ENCODE measurements at places on chromosomes 7 and 10.

DNA sequence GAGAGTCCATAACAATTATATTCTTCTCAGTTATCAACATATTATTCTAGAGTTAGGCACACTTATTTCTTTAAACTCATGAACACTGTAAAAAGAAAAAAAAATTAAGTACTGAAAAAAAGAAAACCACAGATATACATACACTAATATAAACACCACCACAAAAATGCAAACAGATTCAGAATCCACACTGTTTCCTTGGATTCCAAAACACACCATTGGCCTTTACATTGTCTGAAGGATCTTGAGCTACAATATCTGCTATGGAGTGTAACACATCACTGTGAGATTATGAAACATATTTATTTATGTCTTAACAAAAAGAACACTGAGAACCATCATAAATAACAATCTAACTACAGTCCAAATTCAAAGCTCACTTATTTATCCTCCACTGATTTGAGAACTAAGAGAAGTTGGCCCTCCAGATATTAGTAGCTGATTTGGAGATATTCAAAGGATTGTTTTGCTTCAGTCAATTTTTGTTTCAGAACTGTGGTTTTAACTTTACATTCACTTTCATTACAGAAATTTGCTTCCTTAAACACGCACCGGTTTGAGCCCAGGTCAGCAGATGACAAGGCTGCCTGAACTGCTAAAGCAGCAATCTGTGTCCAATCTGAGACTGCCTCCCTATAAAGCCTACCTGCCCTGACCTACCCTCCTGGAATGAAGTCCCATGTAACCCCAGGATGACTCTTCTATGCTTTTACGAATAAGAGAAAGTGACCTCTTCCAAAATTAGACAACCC lies 47.0 kb upstream of the CDK1 start:
- peaks cover 28% of the 10 kb centered on the region for H3K4me1 ChIP-seq
- no peaks in the 10 kb centered on the region for H3K27me3 ChIP-seq
- no peaks in the 10 kb centered on the region for H3K36me3 ChIP-seq
- H3K27ac ChIP-seq = peak overlapping the region; percentile 63
- DNase-seq = peak; percentile 32
- peak overlapping the region; percentile 89 for H3K4me3 ChIP-seq

DNA sequence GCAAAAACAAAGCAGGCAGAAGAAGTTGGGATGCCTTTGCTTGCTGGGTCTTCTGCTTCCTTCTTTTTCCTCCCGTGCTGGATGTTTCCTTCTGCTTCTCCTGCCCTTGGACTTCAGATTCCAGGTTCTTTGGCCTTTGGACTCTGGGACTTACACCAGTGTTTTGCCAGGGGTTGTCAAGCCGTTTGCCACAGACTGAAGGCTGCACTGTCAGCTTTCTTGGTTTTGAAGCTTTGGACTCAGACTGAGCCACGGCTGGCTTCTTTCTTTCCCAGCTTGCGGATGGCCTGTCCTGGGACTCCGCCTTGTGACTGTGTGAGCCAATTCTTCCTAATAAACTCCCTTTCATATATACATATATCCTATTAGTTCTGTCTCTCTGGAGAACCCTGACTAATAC lies 11.3 kb upstream of the LCOR start:
- H3K4me1 ChIP-seq = no peaks in the 10 kb centered on the region
- no peak for DNase-seq
- no peak overlapping the region for H3K27ac ChIP-seq
- H3K36me3 ChIP-seq = no peaks in the 10 kb centered on the region

DNA sequence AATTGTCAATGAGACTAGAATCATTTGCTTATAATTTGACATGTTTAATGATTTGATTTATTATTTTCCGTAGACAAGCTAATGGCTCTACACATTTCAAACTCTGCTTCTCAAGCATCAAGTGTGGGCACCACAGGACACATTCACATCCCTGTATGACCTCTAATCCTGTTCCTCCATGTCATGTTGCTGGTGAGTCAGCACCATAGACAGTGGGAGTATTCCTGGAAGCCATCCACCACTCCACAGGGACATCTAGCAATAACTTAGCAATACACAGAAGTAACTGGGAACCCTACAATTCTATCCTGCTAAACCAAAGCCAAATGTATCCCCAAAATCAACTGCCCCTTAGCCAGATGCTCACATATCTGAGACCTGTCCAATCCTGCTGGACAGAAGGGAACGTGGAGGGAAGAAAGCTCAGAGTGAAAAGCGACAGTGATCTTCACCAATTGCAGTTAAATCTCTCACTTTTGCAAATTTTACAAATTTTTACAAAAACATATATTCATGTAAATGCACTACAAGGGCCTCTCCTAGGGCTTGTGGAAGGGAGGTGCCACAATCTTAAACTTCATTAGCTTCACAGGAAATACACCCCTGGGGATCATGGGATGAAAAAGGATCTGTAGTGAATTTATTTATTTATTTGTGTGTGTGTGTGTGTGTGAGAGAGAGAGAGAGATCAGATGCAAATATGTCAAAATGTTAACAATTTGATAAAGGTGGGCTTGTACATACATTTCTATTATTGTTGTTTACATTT lies 126.5 kb downstream of the GFRA1 start:
- peak; percentile 47 for DNase-seq
- peaks cover 37% of the 10 kb centered on the region for H3K27me3 ChIP-seq
- no peak overlapping the region for H3K4me3 ChIP-seq

- H3K4me1 ChIP-seq = peaks cover 6% of the 10 kb centered on the region
- no peak overlapping the region for H3K27ac ChIP-seq
- H3K36me3 ChIP-seq = no peaks in the 10 kb centered on the region
- no peak for DNase-seq
Observed at GRCh38 chr7:18538554-18539250, 43.2 kb downstream of the HDAC9 start.

- no peak overlapping the region for H3K27ac ChIP-seq
- H3K27me3 ChIP-seq = no peaks in the 10 kb centered on the region
- peaks cover 11% of the 10 kb centered on the region for H3K36me3 ChIP-seq
- no peak for DNase-seq
- H3K4me3 ChIP-seq = no peak overlapping the region
- peaks cover 15% of the 10 kb centered on the region for H3K4me1 ChIP-seq
Observed at GRCh38 chr10:62015994-62016393, 114.5 kb downstream of the ARID5B start.

DNA sequence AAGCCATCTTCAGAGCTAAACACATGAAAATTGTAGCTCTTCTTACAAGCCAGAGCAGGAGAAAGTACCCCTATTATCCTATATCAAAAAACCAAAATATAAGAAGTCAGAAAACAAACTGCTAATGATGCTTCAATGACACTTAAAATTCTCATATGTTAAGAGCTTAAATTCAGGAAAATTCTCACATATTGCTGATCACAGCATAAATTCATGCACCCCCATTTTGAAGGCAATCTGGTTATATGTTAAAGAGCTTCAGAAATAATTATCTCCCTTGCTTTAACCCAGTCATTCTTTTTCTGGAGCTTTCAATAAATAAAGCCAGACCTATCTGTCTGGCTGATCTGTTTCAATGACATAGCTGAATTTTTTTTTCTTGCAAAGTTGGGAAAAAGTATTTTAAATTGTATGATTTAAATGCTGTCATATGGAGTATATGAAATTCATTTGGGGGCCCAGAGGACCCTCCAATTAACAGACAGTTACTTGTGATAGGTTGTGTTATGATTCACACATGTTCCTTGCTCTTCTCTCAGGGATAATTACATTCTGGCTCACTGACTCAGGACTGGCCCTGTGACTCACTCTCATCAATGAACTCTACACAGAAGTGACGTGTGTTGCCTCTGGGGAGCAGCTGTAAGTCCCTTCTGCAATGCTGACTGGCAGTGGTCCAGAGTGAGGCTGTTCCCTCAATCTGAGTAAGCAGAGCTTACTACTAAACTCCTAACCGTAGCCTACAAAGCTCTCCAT lies 85.2 kb downstream of the HGF start:
- H3K27me3 ChIP-seq = no peaks in the 10 kb centered on the region
- H3K4me3 ChIP-seq = peak overlapping the region; percentile 30
- peak overlapping the region; percentile 14 for H3K27ac ChIP-seq
- peaks cover 41% of the 10 kb centered on the region for H3K4me1 ChIP-seq
- H3K36me3 ChIP-seq = peaks cover 5% of the 10 kb centered on the region

DNA sequence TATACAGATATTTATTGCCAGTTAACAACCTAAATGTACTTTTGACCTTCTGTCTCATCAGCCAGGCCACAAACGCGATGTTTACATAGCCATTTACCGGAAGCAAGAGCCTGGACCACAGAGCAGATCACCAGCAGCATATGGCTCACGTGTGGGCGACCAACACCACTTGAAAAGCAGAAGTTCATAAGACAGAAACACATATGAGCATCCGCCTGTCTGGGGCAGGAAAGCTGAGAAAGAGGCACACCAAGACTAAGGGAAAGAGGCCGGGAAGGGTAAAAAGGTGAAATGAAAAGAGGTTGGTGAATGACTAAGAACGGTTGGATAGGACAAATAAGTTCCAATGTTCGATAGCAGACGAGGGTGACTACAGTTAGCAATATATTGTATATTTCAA lies 1.3 kb downstream of the ABCB1 start:
- no peak for DNase-seq
- no peak overlapping the region for H3K4me3 ChIP-seq

GRCh38 chr7:27680610-27681009 lies 17.9 kb upstream of the HIBADH start:
- H3K4me3 ChIP-seq = no peak overlapping the region
- H3K27ac ChIP-seq = no peak overlapping the region
- H3K36me3 ChIP-seq = no peaks in the 10 kb centered on the region
- H3K27me3 ChIP-seq = no peaks in the 10 kb centered on the region
- H3K4me1 ChIP-seq = peaks cover 12% of the 10 kb centered on the region
- no peak for DNase-seq

DNA sequence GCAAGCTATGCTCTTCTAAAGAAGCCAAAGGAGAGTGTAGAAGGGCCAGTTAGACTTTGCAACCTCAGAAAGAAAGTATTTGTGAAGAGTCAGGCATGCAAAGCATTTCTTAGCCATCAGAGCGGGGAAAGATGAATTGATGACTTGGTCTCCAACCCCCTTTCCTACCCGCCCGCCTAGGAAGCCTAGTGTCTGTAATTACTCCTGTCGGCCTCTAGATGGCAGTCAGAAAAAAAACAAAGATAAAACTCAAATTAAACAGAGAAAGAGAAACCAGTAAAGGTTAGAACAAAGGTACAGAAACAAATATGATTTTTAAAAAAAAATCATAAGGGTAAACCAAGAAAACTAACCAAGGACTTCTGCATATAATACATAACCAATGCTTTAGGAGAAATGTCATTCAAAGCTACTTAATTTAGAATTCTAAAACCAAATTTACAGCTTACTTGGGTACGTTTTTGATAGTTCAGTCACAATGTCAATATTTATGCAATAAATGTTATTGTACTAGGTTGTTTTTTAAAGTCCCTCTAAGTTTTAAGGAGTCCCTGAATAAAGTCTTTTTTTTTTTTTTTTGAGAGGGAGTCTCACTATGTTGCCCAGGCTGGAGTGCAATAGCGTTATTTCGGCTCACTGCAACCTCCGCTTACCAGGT lies 97.6 kb downstream of the LYZL1 start:
- DNase-seq = peak; percentile 48
- no peak overlapping the region for H3K4me3 ChIP-seq
- H3K4me1 ChIP-seq = no peaks in the 10 kb centered on the region
- no peak overlapping the region for H3K27ac ChIP-seq

DNA sequence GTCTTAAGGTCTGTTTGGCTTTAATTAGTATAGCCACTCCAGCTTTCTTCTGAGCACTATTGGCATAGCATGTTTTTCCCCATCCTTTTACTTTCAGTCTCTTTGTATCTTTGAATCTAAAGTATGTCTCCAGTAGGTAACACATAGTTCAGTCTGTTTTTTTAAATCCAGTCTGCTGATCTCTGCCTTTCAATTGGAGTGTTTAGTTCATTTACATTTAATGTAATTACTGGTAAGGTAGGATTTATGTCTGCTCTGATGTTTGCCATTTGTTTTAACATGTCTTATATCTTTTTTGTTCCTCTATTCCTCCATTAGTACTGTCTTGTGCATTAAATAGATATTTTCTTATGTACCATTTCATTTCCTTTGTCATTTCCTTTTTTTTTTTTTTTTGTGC lies 72.5 kb downstream of the EXOC6 start:
- no peaks in the 10 kb centered on the region for H3K4me1 ChIP-seq
- no peak for DNase-seq
- H3K27ac ChIP-seq = no peak overlapping the region
- H3K4me3 ChIP-seq = no peak overlapping the region
- no peaks in the 10 kb centered on the region for H3K36me3 ChIP-seq
- no peaks in the 10 kb centered on the region for H3K27me3 ChIP-seq

DNA sequence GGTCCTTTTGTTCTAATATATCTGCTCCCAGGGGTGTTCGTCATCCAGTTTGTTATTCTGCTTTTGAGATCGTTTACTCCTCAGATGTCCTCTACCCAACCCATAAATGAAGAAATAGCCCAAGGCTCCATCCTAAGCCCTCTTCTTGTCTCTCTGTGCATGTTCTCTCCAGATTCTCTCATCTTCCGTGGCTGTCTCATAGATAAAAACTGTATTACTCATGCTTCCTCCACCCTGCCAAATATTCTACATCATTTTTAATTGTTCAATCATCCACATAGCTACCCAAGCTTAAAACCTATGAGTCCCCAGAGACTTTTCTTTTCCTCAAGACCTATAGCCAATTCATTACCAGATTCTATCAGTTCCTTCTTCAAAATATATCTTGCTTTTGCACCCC lies 44.9 kb downstream of the CAV1 start:
- peaks cover 11% of the 10 kb centered on the region for H3K36me3 ChIP-seq
- H3K27ac ChIP-seq = peak overlapping the region; percentile 43
- H3K27me3 ChIP-seq = no peaks in the 10 kb centered on the region
- DNase-seq = peak; percentile 83

DNA sequence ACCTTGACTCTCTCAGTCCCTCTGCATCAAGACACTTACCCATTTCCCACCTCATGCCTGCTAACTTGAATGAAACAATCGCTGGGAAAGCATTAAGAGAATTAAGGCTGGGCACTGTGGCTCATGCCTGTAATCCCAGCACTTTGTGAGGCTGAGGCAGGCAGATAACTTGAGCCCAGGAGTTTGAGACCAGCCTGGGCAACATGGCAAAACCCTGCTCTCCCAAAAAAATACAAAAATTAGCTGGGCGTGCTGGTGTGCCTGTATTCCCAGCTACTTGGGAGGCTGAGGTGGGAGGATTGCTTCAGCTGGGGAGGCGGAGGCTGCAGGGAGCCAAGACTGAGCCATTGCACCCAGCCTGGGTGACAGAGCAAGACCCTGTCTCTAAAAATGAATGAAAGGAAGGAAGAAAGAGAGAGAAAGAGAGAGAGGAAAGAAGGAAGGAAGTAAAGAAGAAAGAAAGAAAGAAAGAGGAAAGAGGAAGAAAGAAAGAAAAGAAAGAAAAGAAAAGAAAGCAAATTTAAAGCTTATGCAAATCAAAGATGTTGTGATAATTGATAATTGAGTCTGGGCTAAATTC lies 646 bp downstream of the SERPINE1 start:
- no peak for DNase-seq
- H3K27ac ChIP-seq = peak overlapping the region; percentile 85
- peak overlapping the region; percentile 76 for H3K4me3 ChIP-seq
- no peaks in the 10 kb centered on the region for H3K27me3 ChIP-seq
- peaks cover 34% of the 10 kb centered on the region for H3K36me3 ChIP-seq

DNA sequence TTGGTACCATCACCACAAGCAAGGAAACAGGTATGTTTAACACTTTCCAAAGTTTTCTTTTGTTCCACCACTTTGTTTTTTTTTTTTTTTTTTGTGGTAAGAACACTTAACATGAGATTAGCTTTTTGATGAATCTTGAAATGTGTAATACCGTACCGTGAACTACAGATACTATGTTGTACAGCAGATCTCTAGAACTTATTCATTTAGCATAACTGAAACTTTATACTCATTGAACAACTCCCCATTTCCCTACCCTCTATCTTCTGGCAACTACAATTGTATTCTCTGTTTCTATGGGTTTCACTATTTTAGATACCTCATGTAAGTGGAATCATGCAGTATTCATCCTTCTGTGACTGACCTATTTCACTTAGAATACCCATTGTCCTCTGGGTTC lies 162.7 kb upstream of the ITGB1 start:
- DNase-seq = no peak
- H3K4me1 ChIP-seq = peaks cover 2% of the 10 kb centered on the region
- no peaks in the 10 kb centered on the region for H3K36me3 ChIP-seq
- H3K27me3 ChIP-seq = no peaks in the 10 kb centered on the region

Data from MCF 10A (cell line).